ENCODE measurements at places on chromosomes 6 and 20.

GRCh38 chr20:1490643-1491195, 501 bp downstream of the SIRPB2 start:
- no peak for DNase-seq

DNA sequence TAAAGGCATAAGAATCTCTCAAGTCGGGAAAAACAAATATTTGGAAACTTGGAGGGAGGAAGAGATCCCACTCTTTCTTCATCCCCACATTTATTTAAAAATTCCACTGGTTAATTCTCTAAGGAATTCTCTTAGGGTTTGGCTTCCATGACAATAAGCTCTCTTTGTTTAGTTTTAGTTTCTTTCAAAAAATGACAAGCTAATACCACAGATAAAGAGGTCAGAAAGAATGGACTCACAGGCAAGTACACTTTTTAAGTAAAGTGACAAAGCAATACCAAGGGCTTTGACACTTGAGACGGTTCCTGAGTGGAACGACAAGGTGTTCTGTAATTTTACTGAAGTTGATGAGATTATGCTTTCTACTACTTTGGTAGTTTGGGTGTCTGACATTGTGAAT, 872.1 kb downstream of the PHF3 start:
- no peak for DNase-seq

GRCh38 chr6:138685257-138685656, 88.3 kb upstream of the CCDC28A start:
- DNase-seq: no peak

DNA sequence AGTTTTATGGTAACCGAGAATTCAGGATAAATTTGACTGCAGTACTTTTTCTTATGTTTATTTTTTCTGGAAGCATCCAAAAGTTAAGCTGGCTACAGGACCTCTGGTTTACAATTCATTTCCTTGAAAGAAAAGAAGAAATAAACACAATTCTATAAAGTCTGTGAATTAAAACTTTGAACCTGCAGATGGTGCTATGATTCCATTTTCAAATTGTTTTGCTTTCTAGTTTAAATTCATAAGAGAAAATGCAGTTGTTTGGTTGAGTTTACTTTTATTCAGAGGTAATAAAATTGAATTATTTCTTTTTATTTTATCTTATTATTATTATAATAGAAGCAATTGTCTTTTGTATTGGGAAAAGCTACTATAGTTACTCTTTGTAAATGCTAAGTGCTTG, 1.8 kb upstream of the VIP start:
- no peak for DNase-seq

DNA sequence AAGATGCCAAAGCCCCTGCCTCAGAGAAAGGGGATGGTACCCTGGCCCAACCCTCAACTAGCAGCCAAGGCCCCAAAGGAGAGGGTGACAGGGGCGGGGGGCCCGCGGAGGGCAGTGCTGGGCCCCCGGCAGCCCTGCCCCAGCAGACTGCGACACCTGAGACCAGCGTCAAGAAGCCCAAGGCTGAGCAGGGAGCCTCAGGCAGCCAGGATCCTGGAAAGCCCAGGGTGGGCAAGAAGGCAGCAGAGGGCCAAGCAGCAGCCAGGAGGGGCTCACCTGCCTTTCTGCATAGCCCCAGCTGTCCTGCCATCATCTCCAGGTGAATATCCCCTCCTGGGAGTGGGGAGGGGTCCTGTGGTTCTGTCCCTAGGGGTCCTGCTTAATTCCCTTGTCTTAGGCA, 1.1 kb downstream of the MYLK2 start:
- no peak for DNase-seq

DNA sequence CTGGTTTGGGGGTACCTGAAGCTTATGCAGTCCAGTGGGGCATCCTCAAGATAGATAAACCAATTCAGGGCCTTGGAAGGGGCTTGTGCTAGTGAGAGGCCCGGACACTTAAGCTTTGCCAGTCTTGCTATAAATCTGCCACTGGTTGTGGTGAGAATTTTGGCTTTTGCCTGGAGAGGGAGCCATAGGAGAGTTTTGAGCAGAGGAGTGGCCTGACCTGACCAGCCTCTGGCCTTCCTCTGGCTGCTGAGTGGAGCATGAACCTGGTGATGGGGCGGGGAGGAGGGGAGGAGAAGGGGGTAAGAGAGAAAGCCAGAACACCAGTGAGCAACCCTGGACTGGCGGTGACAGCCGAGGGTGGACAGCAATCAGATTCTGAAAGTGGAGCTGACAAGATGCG, 7.1 kb downstream of the TMEM74B start:
- DNase-seq: no peak

DNA sequence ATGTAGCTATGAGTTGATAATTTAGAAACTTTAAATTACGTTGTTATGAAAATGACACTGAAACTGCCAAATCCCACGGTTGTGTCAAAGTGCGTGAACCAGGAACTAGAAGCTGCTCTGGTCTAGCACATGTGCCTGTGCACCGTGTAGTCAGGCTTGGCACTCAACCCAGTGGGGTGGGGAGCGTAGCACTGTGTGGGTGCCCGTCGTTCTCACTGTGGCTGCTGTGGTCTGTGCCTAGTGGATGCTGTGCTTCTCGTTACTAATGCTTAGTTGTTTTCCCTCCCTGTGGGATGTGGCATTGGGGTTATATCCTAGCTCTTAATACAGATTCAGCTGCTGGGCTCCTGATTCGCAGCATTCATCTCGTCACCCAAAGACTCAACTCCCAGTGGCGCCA, 46.2 kb upstream of the ADIG start:
- DNase-seq: no peak

- no peak for DNase-seq
Observed at GRCh38 chr20:34190262-34190661, 51.0 kb upstream of the ASIP start.

DNA sequence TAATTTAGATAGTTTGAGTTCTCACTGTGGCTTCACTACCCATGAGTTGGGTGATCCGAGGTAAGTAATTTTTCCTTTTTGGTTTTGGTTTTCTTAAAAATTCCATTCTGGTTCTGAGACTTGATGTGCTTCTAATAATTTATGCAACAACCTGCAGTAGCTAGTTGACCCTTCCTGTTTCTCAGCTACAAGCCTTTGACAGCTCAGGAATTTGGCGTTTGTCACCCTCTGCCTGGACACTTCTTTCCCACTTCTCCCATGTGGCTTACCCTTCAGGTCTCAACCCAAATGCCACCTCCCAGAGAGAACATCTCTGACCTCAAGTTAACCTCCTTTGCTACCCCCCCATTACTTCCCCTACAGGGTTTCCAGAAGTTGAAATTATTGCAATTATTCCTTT, 49.7 kb upstream of the TSHZ2 start:
- DNase-seq: no peak

- no peak for DNase-seq
Observed at GRCh38 chr20:59399426-59400099, 99.2 kb downstream of the EDN3 start.

GRCh38 chr6:125693480-125693879, 56.0 kb upstream of the HEY2 start:
- DNase-seq: no peak

DNA sequence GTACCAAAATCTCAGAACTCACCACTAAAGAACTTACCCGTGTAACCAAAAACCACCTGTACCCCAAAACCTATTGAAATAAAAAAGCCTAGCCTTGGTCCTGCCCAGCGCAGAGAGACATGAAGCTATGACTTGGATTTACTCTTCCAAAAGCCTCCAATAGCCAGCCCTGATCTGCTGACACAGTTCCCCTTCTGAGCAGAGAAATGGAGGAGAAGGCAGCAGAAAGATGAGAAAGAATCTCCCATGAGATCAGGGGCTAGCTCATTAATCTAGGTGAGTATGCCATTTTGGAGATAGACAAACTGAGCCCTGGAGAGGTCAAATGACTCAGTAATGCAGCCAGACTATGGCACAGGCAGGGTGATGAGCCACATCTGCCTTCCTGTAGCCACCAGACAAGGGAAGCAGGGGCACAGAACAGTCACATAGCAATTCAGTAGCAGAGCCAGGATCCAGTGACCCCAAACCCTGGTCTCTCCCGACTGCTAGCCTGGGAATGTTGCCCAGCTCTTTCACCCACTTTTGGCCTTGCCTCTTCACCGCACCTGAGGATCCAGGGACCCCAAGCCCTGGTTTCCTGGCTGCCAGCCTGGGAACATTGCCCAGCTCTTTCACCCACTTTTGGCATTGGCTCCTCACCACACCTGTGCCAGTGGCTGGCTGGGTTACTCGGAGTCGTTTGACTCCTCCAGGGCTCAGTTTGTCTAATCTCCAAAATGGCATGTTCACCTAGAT, 7.2 kb upstream of the SDCBP2 start:
- DNase-seq: no peak

- DNase-seq: no peak
Observed at GRCh38 chr6:79467716-79468115, 69.5 kb downstream of the LCA5 start.

DNA sequence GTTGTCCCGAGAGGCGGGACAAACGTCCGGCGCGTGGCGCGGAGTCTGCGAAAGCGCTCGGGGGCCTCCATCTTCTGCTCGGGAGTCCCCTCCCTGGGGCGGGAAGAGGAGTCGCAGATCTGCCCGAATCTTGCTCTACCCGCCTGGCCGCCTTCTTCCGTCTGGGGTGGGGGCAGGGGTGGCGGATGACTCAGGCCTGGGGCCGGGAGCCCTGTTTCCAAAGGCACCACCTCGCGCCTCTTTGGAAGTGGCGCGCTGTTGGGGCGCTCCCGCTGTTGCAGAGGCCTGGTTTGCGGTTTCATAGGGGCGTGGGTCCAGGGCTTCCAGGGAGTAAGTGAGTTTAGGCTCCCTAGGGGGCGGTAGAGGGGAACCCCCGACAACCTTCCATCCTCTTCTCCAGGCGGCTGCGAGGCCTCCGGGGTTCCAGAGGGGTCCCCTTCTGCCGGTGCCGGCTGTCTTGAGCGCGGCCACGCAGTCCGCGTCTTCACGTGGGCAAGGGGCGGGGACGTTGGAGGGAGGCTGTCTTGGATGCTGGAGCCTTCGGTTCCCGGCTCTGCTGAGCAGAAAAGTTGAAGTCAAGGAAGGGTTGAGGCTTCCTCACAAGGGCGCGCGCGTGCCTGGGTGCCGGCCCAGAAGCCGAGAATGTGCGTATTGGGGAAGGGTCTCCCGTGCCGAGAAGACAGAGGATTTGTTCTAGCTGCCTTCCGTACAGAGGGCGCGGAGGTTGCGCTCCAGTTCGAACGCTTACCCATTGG, 2.6 kb upstream of the TFAP2C start:
- DNase-seq: no peak

GRCh38 chr20:4919047-4919704, 82.1 kb downstream of the SLC23A2 start:
- no peak for DNase-seq

- peak; percentile 64 for DNase-seq
Observed at GRCh38 chr6:16704401-16705045, 56.7 kb downstream of the ATXN1 start.

DNA sequence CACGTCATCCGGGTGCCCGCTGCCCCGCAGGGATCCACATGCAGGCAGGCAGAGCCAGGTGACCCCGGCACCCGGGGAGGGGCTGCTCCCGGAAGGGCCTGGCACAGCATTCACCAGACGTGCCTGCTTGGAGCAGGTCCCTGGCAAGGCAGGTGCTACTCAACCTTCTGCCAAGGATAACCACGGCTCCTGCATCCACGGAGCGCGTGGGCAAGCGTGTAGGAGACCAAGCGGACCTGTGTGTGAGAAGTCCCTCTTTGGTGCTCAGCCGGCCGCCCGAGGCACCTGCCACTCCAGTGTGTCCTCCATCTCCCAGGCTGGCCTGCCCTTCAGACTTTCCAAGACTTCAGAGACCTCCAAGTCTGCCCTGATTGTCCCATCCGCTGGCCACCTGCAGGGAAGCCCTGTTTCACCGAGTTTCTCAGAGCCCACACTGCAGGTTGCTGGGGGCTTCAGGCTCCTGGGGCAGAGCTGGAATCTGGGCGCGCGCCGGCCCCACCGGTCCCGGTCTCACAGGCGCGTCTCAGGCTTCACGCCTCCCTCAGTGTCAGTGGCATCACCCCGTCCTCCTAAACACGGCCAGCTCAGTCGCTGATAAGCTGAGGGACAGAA, 124.3 kb downstream of the DLL1 start:
- no peak for DNase-seq

DNA sequence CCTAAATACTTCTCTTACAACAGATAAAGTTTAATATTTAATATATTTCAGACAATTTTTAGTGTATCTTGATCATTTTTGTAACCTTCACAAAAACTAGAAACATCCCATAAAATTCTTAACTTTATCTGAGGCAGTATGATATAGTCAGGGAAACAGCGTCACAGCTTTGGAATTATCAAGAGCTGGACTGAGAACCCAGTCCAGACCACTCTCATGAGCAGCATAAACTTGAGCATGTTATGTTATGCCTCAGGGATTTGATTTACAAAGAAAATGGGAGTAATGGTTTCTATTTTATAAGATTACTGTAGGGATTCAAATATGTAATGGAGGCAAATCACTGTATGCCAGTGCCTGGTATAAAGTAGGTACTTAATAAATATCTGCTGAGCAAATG, 8.3 kb upstream of the MARCKS start:
- DNase-seq: no peak

DNA sequence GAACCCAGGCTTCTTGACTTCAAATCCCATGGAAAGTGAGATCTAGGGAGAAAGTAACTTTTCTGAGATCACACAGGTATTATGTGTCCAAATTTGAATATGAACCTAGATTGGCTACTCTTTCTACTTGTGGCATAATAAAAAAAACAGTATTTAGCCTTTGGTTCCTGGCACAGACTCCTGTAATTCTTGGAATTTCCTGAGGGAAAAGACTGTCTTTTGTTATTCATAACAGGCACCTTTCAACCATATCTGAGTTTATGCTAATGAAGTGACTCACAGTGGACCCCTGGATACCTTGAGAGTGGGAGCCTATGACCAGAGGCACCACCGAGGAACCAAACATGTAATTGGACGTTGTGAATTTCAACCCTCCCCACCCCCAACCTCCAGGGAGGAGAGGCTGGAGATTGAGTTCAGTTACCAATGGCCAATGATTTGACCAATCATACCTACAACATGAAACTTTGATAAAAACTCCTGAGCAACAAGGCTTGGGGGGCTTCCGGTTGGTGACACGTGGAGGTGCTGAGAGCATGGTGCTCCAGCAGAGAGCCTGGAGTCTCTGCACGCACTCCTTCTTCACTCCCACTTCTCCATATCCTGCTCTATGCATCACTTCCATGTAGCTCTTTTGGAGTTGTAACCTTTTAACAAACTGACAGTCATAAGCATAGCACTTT, 48.8 kb downstream of the LAMA4 start:
- DNase-seq: no peak

DNA sequence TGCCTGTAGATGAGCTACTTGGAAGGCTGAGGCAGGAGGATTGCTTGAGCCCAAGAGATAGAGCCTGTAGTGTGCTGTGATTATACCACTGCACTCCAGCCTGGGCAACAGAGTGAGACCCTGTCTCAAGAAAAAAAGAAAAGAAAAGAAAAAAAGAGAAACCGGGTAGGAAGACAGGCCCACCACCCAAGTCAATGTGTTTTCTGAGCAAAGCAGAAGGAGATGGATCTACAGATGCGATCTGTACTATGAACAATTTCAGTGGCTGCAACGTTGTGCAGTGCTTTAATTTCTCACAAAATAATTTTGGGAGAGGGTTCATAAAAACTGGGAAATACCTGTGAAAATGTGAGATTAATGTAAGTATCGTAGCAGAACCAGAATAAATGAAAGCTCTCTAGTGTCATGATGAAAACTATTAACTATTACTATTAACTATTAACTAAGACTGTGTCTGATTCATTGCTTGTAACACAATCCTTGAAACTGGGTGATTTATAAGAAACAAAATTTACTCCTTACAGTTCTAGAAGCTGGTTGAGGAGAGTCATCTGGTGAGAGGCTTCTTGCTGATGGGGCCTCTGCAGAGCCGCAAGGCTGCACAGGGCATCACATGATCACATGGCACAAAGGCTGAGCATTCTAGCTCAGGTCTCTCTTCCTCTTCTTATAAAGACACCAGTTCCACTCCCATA, 233.1 kb upstream of the ZNF217 start:
- DNase-seq: no peak

Measured in activated CD4-positive, alpha-beta T cell treated with anti-CD3 and anti-CD28 coated beads for 24 hours (primary cell).